ENCODE measurements at places on chromosomes 3 and 15.

- DNase-seq, result no peak
These were observed 6.7 kb upstream of the NCEH1 start for GRCh38 chr3:172717493-172718088.

DNA sequence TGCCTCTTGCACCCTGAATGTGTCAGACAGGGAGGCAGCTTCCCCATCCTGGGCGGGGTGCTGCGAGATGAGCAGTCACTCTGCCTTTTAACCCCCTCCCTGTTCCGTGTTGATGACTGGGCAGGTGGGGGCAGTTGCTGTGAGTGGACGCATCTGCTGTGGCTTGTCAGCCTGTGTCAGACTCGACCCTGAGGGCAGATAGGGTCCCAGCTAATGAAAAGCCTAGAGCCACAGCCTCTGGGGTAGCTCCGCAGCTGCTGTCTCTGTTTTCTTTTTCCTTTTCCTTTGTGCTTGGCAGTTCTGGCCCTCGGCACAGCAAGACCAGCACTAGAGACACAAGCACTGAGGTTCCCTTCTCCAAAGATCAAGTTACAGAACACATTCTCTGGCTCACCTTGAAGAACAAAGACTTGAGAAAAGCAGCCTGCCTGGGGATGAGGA lies 43.0 kb upstream of the GLCE start:
- no peak for DNase-seq

GRCh38 chr15:90103701-90104329 lies 1.5 kb upstream of the IDH2 start:
- no peak for DNase-seq

- DNase-seq, result no peak
These were observed 123.1 kb downstream of the DMXL2 start for GRCh38 chr15:51499379-51499976.

DNA sequence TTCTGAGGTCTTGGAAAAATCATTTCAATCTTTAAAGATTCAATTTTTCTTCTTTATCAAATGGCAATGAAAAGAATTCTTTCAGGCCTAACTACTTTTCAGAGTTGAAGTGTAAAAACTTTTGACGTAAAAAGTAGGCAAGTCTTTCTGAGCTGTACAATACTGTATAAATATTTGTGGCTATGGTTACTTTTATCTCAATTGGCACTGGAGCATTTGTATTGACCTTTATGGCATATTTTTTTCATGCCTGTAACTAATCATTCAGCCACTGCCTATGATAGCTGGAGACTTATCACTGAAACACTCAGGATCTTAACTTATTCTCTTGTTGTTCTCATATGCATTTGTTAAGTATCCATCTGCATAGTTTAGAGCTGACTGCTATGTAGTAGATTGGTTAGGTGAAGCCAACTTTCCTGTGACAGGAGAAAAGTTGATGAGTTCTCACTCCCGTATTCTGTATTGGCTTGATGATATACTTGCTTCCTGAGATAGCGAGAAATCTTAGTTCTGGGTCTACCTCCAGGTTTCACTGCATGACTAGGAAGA lies 290.4 kb upstream of the TBL1XR1 start:
- DNase-seq, result no peak

- no peak for DNase-seq
These were observed 1.2 kb downstream of the PARL start for GRCh38 chr3:183883291-183884096.

- no peak for DNase-seq
These were observed 2.9 kb upstream of the TM4SF19 start for GRCh38 chr3:196341137-196341536.

- DNase-seq, result peak; percentile 40
These were observed 34.8 kb upstream of the RASA2 start for GRCh38 chr3:141452045-141452444.

DNA sequence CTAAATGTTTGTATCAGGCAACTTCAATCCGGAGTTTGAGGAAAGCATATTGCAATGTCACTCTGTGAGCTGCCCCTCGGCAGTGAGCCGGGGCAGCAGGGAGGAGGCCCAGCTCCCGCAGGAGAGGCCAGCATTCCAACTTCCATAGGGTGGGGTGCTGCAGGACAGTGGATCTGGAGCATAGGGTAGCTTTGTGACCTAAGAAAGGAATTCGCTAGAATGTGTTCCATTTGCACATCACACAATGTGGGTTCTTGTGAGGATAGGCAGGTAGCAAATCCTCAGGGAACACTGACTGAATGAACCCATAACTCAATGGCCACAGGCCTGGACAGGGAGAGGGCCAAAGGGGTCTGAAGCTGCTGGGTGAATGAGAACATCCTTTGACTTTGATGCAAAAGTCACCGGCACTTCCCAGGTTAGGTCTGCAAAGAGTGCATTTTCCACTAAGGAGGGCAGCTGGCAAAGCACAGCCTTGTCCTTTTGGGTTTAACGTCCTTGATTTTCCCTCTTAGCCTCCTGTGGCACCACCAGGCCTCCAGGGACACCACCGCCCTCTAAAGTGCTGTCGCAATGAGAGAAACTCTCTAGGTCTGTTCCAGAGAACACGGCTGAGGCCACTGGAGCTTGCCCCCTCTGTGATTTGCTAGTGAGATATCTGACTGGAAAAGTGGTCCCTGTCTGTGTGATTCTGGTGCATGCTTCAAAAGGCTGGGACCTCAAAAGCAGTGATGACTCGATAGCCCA lies 36.2 kb downstream of the GABRB3 start:
- DNase-seq, result no peak

- no peak for DNase-seq
These were observed 101.3 kb downstream of the DPH6 start for GRCh38 chr15:35444557-35445204.

- DNase-seq, result no peak
These were observed 719.7 kb upstream of the BCHE start for GRCh38 chr3:166556955-166557354.

GRCh38 chr3:149613988-149614387 lies 43.8 kb downstream of the WWTR1 start:
- peak; percentile 54 for DNase-seq

DNA sequence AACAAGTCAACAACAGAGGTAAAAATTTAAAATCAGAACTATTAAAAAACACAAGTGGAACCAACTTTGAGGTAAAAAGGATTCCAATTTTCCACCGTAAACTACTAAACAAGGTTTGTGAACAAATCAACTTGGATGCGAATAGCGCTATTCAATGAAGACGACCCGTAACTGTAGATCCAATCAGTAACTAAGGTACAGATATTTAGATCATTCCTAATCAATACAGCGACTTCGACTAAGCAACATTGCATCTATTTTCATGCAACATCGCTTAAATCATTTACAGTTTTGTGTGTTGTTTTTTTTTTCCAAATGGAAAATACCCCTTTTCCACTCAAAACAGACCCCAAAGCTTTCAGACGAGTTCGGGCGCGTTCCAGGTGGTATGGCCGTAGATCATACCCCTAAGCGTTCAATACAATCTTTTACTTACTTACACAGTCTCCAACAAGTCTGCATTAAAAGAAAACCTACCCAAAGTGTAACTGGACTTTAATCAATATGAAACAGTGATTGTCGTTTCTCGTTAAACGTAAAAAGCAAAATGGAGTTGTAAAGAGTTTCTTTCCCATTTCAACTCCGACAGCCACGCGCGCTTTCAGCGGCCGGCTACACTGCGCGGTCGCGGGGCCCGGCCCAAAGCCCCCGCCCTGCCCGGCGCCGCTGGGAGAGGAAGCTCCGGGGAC lies 786 bp downstream of the RHOA start:
- no peak for DNase-seq

- peak; percentile 31 for DNase-seq
These were observed 150.8 kb upstream of the KCNMB2 start for GRCh38 chr3:178385280-178385952.

- DNase-seq, result no peak
These were observed 949 bp upstream of the MITF start for GRCh38 chr3:69738315-69738714.

- DNase-seq, result no peak
These were observed 38.0 kb upstream of the PTPN23 start for GRCh38 chr3:47342812-47343211.

- DNase-seq, result peak; percentile 51
These were observed at the start of gene CFAP161 for GRCh38 chr15:81133782-81134461. Gene CFAP161 (plus strand): TSS chr15:81134270. CDS start chr15:81134330, 60 bp downstream.

DNA sequence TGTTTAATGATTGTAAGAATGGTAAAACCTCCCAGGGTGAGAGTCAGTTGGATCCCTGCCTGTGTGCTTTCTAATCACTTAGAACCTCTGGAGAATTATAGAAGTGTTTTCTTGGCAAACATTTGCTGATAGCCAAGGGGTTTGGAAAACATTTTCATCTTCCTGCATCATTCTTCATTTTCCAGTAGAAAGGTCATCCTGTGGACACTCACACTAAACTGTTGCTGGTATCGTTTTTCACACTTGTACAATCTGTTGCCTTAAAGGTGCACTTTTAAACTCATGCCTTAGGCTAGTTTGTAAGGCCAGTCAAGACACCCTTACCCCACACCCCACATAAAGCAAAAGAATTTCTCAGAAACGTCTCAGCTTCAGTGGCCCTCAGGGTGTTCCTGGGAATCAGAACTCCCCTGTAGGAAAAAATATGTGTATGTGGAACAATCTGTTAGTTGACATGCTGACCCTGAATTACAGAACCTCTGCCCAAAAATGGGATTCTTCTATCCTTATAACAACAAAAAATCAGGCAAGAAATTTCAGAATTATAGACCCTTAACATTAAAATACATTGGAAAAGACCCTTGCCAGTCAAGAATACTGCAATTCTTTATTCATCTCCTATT lies 5.8 kb upstream of the PLD1 start:
- no peak for DNase-seq

DNA sequence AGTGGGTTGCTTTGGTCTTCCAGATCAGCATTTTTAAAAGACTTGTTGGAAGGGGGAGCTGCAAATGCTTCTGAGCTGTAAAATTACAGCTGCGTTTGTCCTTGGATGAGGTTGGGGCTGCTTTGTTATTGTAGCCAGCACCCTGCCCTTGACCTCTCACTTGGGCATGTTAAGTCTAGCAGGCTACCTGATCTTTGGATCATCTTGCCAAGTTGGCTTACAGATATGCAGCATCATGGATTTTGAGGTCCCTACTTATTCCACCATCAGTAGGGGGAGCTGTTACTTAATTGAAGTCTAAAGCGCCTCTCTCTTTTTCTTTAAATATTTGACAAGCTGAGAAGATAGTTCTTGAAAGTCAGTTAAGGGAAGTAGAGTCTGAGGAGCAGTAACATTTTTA lies 793.0 kb downstream of the MCTP2 start:
- no peak for DNase-seq

DNA sequence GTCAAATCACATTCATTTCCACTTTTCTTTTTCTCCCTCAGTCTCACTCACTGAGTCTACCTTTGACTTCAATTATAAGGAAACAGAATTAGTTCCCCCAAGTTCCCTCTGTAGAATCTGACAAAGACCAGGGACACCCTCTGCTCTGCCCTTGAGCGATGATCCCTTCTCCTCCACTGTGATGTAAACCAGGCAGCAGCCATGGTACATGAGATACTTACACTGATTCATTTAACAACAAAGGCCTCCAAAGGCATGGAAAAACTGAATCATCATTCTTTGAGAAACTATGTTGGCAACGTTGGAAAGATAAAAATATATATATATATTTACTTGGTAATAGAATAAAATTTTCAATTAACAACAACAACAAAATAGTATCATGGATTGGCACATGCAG lies 84.1 kb downstream of the P3H2 start:
- no peak for DNase-seq

GRCh38 chr3:123634149-123635051 lies 49.5 kb upstream of the HACD2 start:
- DNase-seq, result no peak

DNA sequence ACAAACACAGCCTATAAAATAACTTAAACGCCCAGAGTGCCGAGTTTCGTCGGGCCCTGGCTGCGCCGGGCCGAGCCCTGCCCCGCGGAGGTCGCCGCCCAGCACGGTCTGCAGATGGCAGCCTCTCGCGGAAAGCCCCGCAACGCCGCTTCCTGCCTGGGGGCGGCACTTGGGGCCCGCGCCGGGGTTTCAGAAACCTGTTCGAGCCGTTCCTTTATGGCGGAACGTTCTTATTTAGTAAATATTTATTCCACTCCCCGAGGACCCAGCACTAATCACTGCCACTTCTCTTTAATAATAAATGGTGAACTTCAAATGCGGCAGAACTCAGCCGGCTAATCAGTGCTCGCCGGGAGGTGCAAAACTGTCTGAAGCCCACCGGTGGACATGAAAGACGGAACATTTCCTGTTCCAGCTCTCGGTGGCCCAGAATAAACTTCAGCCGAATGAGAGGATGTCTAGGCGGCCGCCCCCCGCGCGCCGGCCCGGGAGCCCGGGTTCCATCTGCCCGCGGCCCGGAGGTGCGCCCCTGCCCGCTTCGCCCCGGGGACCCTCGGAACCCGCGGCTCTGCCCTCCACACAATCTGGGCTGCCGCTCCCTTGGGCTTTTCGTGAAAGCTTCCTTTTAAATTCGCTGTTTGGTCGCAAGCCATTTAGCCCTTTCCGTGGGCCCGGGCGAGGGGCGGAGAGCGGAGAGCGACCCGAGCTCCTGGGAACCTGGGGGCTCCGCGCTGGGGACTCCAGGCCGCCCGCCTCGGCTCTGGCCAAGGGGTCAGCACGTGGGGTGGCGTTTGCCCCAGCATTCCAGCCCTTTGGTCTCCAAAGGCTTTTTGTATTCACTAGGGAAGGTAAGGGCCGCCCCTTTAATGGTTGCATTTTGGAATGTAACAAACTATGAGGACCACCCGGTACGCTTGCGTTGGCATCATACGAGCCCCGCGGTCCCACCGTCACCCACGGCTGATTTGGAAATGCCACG lies 110.8 kb upstream of the ATP11B start:
- DNase-seq, result peak; percentile 25

GRCh38 chr3:161072751-161073150 lies 32.4 kb downstream of the B3GALNT1 start:
- DNase-seq, result no peak

DNA sequence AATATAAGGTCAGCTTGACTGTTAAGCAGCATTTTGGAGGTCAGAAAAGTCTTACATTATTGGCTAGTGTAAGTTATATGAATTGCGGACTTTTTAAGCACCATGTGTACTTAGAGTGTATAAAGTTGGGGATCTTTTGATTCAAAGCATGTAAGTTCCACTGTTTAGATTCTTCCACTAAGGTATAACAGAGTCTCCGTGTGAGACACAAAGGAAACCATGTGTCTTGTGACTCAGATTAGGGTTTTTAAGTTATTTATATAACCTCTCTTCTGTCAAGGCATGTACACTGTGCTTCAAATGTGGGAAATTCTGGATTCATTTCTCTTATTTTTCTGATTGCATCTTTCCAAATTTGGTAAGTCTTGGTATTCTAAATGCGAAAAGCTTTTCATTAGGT lies 143.5 kb upstream of the SOX2 start:
- no peak for DNase-seq

DNA sequence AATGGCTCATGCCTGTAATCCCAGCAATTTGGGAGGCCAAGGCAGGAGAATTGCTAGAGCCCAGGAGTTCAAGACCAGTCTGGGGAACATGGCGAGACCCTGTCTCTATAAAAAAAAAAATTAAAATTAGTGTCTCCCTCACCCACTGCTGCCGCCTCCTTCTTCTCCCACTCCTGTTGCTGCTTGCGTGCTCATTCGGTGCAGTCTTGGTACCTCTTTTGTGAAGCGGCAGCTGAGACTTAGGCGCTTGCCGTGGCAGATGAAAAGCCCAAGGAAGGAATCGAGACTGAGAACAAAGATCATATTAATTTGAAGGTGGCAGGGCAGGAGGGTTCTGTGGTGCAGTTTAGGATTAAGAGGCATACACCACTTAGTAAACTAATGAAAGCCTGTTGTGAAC lies 20.0 kb downstream of the GLB1 start:
- no peak for DNase-seq
